Osteoblast (primary cell): ENCODE measurements at places on chromosomes 13 and 19.

DNA sequence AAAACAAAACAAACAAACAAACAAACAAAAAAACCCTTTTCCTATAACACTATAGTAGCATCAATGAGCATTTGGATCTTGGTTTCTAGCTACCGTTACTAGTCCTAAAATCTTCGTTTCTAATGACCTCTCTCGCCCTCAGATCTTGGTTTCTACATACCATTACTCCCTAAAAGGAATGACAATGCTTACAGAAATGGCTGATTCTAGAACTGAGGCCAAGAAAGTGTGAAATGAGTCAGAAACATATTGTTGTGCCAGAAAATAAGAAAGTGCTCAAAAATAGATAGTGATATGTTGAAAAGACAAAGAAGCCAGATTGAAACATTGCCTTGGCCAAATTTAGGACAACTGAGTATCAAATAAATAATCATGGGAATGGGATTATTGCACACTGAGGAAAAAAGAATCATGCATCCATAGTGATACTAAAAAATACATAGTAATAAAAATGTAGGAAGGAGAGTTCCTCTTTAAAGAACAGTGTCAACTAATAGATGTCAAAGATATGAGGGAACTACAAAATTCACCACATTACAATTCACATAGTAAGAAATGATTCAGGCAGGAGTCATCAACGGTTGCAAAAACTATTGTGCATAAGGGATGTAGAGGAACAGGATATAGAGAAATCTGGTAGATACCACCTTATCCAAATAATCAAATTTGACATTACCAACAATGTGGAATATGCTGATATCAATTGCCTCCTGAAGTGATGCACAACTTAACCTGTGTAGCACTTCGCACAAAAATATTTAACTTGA is 386.6 kb downstream of the DIAPH3 start:
- peak overlapping the region; percentile 15 for H3K4me3 ChIP-seq
- H3K4me1 ChIP-seq: peaks cover 48% of the 10 kb centered on the region
- DNase-seq: peak; percentile 75
- H3K36me3 ChIP-seq: no peaks in the 10 kb centered on the region

DNA sequence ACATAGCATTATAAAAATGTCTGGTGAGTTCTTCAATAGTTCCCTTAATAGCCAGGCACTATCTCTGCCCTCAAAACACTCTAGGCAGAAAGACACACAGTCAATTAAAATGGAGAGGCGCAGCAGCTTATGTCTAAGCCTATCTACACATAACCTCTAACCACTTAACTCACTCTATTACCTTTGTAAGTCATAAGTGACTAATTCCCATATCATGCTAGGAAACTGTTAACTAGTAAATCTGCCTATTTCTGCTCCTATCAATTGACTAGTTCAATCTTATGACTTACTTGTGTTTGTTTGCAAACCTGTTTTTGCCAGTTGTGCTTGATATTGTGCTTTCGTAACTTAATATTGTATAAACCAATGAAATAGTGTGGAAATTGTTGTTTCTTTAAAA is 3.2 kb downstream of the CCDC122 start:
- H3K27me3 ChIP-seq: no peaks in the 10 kb centered on the region
- peaks cover 12% of the 10 kb centered on the region for H3K4me1 ChIP-seq
- H3K36me3 ChIP-seq: no peaks in the 10 kb centered on the region
- no peak overlapping the region for H3K27ac ChIP-seq
- H3K4me3 ChIP-seq: no peak overlapping the region

DNA sequence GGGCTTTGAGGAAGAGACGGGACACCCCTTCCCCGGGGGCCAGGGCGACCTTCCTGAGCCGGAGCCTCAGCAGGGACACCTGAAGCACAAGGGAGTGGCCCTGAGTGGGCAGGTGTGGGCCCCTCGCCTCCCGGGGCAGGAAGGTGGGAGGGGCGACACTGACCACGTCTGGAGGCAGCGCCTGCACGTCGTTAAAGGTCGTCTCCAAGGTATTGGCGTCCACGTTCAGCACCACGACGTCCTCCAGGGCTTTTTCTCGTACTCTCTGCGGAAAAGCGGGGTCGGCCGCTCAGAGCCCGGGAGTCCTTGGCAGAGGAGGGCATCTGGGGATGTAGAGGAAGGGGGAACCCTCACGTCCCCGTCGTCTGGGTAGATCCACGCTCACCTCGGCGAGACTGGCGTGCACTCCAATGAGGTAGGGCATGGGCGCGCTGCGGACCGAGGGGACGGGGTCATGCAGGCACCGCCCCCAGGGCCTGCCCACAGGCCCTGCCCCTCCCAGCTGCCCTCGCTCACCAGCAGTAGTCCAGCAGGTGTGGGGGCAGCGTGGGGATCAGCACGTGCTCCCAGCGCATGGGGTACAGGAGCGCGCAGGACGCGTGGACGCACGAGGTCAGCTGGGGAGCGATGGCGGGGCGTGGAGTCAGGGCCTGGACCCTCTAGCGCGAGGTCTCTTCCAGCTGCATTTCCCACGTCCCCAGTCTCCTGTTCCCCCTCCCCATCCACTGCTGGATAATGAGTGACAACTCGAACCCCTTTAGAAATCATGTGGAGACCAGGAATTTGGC is 6.1 kb downstream of the DENND1C start:
- H3K27ac ChIP-seq: no peak overlapping the region
- peaks cover 9% of the 10 kb centered on the region for H3K27me3 ChIP-seq
- peak; percentile 62 for DNase-seq
- no peaks in the 10 kb centered on the region for H3K4me1 ChIP-seq
- H3K36me3 ChIP-seq: no peaks in the 10 kb centered on the region
- H3K4me3 ChIP-seq: no peak overlapping the region

DNA sequence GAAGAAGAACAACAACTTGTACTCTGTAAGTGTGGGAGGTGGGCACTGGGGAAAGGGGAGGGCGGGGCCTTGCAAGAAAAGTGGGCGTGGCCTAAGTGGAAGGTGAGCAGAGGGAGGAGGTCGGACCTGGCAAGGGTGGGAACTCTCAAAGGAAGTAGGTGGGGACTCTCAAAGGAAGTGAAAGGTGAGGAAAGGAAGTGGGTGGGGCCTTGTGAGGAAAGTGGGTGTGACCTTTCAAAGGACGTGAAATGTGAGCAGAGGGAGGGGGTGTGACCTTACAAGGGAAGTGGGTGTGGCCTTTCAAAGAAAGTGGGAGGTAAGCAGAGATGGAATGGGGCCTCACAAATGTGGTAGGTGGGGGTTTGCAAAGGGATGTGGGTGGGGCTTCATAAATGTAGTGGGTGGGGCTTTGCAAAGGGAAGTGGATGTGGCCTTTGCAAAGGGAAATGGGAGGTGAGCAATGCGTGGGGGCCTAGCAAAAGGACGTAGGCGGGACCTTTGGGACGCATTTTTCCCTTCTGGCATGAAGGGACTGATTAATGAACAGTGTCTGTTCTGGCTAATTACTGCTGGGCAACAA is 25.9 kb downstream of the ACSBG2 start:
- no peaks in the 10 kb centered on the region for H3K36me3 ChIP-seq
- no peak overlapping the region for H3K27ac ChIP-seq
- H3K4me1 ChIP-seq: no peaks in the 10 kb centered on the region
- H3K4me3 ChIP-seq: no peak overlapping the region

GRCh38 chr19:46426506-46427162 is 2.1 kb downstream of the PNMA8C start:
- H3K27ac ChIP-seq: no peak overlapping the region
- peaks cover 21% of the 10 kb centered on the region for H3K27me3 ChIP-seq
- peaks cover 6% of the 10 kb centered on the region for H3K4me1 ChIP-seq
- DNase-seq: peak; percentile 94

GRCh38 chr19:31641591-31641990 is 292.4 kb upstream of the TSHZ3 start:
- H3K36me3 ChIP-seq: no peaks in the 10 kb centered on the region
- no peak for DNase-seq
- H3K4me3 ChIP-seq: no peak overlapping the region
- H3K27me3 ChIP-seq: no peaks in the 10 kb centered on the region

- H3K27me3 ChIP-seq: no peaks in the 10 kb centered on the region
- no peaks in the 10 kb centered on the region for H3K4me1 ChIP-seq
- no peak overlapping the region for H3K4me3 ChIP-seq
These were observed 350.1 kb downstream of the FOXO1 start for GRCh38 chr13:40316301-40316700.

DNA sequence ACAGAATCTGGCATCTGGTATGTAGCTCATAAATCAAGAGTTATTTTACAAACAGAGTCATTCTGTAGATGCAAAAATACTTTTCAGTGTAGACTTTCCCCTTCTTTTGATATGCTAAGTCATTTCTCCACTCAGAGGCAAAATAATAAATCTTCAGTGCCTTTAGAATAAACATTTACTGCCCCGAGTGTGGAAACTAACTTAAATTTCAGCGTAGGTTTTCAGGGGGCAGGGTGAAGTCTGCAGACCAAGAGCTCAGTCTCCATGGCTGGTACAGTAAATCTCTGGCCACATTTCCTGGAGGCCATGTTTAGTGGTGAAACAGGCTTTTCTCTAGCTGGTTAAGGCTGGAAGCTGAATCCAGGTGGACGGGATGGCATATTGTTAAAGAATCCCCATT is 13.1 kb upstream of the ADPRHL1 start:
- H3K4me3 ChIP-seq: no peak overlapping the region
- no peak for DNase-seq

- H3K4me3 ChIP-seq: no peak overlapping the region
- no peak for DNase-seq
- H3K36me3 ChIP-seq: peaks cover 7% of the 10 kb centered on the region
- no peaks in the 10 kb centered on the region for H3K27me3 ChIP-seq
These were observed 13.2 kb downstream of the SLC46A3 start for GRCh38 chr13:28705461-28706083.

DNA sequence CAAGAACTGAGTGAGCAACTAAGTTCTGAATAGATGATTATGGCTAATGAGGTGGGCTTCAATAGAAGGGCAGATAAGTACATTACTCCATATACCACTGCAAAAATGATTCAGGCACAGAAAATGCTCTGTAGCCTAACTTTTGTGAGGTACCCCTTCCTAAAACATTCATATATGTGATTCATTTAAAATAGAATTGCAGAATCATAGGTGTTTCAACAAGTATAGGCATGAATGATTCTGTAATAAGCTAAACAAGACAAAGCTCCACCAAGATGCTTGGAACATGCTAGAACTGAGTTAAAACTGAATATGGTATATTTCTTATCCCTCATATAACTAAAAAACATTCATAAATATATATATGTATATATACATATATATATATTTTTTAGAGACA is 12.1 kb downstream of the KBTBD7 start:
- no peaks in the 10 kb centered on the region for H3K27me3 ChIP-seq
- H3K4me3 ChIP-seq: no peak overlapping the region
- no peak for DNase-seq
- no peak overlapping the region for H3K27ac ChIP-seq
- peaks cover 3% of the 10 kb centered on the region for H3K4me1 ChIP-seq
